ENCODE measurements at places on chromosomes 12 and 14.

- no peak for DNase-seq
These were observed 11.4 kb upstream of the ORAI1 start for GRCh38 chr12:121614872-121615467.

DNA sequence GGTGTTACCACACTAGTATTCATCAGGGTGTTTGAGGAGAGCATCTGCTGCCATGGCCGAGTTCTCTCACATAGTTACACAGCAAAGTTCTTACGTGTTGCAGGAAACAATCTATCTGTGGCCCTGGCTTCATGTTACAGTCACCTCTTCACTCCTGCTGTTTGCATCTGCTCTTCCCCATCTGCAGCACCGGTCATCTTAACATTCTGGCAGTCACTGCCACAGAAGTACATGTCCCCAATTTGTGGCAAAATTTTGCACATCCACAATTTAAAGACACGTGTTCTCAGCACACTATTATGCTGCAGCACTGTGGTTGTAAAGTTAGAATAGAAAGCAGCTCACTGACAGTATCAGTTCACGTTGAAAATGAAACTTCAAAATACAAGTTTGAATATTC is 23.2 kb downstream of the MAPK1IP1L start:
- no peak for DNase-seq

DNA sequence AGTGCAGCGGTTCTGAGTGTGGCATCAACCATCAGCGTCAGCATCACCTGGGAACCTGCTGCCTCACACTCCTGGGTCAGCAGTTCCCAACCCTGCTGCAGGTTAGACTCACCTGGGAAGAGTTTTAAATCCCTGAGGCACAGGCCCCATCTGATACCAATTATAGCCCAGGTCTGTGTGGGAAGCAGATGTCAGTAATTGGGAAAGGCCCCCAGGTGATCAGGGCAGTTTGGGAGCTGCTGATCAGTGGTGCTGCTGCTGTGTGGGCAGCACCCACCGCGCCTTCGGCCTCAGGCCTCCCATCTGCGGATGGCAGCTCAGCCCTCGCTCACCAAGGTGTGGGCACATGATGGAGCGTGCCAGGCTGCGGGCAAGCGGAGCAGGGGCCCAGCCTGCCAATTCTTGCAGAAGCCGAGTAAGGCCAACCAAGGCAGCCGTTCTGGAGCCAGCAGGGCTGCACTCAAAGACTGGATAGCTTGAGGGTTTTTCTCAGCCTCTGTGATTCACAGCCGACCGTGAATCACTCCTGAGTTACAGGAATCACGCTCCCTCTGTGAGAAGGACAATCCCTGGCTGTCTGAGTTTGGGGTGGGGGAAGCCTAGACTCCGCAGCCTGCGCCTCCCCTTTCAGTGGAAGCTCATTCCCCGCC is 155.6 kb upstream of the SFSWAP start:
- DNase-seq, result no peak

DNA sequence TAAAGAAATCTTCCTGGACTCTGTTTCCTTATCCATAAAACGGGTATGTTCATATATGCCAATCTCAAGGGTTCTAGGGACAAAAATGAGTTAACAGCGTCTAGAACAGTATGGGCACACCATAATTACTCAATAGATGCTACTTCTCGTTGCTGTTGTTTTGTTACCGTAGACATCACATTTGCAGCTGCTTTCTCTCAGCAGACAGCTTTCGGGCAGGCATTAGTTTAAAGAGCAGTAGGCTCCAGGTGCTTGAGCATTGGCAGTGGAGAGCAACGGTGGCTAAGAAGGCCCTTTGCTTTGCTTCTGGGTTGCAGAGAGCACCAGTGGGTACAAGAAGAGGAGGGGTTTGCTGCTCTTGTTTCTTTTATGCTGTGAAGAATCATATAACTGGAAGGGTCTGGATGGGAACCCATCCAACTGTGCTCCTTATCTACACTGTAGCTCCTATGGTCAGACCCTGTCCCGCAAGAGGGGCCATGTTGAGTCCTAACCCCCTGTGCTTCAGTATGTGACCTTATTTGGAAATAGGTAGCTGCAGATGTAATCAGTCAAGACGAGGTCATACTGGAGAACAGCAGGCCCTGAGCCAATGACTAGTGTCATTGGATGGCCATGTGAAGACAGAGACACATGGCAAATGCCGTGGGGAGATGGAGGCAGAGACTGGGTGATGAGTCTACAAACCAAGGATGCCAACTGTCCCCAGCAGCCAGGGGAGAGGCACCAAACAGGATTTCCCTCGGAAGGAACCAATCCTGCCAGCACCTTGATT is 120.0 kb downstream of the RBM19 start:
- DNase-seq, result no peak

- DNase-seq, result no peak
These were observed 31.9 kb upstream of the OSBPL8 start for GRCh38 chr12:76591476-76591875.

GRCh38 chr12:47767216-47767724 is 5.8 kb upstream of the SLC48A1 start:
- peak; percentile 41 for DNase-seq

DNA sequence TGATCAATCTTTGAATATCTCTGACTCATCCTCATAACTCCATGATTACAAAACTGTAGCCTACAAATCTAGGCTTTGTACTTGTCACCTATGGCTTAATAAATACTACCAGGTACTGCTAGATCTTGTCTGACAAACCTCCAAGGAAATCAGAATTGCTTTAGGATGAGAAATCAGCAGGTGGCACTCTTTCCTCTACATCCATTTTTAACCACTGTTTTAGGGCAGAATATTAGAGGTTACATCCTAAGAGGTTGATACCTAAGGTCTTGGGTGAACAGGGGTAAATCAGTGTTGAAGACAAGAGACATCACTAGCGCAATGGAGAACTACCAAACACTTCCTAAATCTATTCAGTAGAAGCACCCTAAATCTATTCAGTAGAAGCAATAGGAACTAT is 63.1 kb upstream of the SOX5 start:
- DNase-seq, result no peak

DNA sequence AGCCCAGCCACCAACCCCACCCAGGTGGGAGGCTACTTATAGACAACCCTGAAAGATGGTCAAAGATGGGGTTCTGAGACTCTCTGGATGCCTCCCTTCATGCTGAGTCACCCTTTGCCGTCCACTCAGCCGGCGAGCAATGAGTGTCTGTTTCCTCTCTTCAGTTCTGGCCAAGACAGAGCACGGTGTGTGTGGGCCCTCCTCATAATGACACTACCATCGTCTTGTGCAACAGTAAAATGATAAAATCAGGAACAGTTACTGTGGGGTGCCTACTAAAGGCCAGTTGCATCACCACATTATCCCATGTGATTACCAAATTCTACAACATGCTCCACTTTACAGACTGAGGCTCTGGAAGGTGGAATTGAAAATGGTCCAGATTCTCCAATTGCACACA is 7.0 kb upstream of the BDKRB1 start:
- DNase-seq, result no peak

DNA sequence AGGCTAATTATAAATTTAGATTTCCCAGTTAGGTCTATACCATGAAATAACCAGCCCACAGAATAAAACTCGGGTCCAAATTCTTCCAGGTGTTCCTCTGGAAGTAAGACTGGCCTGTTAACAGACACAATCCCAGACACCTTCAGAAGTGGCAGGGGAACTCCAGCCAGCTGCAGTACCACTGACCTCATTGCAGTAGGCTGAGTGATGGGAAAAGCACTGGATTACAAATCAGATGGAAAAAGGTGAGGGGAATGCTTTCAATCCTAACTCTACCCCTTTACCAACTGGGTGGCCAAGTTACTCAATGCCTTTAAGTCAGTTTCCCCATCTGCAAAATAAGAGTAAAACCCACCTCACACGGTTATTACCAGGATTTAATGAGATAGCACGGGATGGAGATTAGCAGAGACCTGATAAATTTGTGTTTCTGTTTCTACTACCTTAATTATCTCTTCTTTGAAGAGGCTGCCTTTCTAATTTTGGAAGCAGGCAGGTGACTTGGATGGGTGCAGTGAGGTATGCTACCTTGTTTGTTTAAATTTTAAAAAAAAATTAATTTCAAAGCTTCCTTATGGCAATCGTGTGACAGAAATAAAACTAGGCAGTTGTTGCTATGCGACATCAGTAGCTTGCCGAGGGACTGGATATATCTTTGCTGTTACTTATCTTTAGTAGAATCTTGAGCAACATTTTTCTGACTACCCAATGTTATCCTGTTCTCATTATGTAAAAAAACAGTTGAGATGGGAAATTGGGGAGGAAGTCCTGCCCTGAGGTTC is 167.3 kb upstream of the GRIN2B start:
- DNase-seq, result no peak

DNA sequence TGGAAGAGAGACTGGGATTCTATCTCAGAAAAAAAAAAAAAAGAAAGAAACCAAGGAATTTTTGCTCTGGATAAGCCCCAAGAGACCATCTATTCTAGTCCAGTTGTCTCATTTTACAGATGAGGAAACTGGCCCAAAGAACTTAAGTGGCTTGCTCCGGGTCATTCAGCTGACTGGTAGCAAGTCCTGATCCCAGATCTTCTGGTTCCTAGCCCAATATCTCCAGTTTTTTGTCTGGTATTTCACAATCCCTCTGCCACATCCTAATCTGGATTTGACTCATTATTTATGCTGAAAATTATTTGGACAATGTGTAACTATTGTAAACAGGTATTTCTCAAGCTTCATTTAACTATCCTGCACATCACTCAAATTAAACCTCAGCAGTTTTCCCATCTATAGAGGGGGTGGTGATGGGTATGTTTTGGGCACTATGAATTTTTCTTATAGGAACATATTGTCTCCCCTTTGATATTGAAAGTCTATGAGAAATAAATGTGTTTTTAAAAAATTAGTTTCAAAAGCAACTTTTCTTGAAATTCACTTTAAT is 43.4 kb downstream of the PPP2R5E start:
- no peak for DNase-seq

GRCh38 chr14:64775081-64775777 is 71.0 kb downstream of the PLEKHG3 start:
- no peak for DNase-seq

GRCh38 chr12:116469344-116469743 is 89.8 kb upstream of the MAP1LC3B2 start:
- no peak for DNase-seq

DNA sequence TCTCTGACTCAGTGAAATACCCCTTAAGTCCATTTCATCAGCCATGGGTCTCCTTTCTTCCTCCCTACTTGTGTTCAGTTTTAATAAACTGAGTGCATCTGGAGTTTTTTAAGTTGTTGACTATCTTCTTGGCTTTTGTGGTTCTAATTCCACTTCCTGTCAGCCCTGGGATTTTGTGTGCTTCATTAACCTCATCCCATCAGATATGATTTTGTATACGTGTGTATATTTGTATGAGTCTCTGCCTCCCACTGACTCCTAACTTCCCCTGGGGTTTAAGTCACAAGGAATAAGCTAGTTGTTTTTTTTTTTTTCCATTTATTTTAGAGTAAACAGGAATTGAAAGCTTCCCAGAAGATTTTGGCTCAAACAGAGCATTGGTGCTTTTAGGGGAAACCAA is 62.7 kb downstream of the TTLL5 start:
- no peak for DNase-seq

- no peak for DNase-seq
These were observed 357.7 kb downstream of the CACNA1C start for GRCh38 chr12:2410496-2410895.

DNA sequence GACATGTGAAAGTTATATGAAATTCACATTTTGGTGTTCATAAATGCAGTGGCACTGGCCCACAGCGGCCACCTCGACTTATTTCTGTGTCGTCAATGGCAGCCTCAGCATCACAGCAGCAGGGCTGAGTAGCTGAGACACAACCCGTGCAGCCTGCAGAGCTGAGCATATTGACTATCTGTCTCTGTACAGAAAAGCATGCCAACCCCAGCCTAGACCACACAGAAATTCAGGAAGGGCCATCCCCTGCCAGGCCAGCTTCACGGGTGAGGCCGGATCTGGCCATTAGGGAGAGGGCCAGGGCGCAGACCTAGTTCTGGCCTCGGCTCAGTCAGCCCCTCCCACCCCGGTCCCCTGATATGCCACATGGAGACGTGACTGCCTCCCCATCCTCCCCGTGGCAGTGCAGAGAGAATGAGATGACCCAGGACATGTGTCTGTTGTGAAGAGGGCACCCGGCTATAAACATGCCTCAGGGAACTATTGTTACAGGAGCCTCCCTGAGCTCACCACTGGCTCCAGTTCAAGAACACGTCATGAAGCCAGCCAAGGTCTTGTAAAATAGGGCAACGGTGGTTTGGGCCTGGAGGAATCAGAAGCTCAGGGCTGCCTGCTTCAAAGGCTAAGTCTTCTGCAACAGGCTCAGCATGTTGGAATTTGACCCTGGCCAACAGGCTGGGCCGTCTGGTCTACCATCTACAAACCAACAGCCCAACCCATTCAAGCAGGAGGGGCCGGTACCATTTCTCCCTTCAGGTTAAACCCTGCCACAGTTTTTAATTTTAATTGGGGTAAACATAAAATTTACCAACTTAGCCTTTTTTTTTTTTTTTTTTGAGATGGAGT is 25.5 kb downstream of the SCARB1 start:
- no peak for DNase-seq

DNA sequence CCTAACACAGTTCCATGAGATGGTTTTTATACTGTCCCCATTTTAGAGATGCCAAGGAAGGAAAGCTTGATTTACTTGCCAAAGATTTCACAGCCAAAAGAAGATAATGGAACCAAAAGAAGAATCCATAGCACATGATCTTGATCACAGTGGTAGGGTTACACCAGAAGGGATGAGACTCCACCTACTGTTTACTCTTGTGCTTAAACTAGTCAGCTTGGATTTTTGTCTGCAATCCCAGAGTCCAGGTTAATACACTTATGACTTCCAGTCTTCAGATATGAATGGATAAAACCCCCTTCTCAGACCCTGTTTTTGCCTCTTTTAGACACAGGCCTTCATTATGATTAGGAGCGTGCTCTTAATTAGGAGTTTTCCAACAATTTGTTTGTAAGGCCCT is 454.2 kb downstream of the AEBP2 start:
- no peak for DNase-seq

- DNase-seq, result no peak
These were observed 127.4 kb upstream of the G2E3 start for GRCh38 chr14:30431552-30431951.

- DNase-seq, result no peak
These were observed 140.8 kb downstream of the TTC7B start for GRCh38 chr14:90675399-90675798.

DNA sequence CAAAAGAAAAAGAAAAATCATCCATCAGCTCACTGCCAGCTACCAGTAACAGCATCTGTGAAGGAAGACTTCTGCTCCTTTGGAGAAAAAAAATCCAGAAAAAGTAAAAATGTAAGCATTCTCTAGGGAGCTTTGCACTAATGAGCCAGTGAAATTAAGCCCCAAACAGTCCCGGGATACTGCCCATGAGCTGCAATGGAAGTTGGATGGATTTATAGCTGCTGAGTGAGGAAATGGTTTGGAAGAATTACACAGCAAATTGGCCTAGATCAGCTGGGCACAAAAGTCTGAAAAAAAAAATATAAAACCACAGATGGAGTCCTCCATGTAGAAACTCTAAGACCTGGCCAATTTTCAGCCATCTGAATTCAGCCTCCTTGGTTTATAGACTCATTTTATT is 462.9 kb upstream of the USP15 start:
- no peak for DNase-seq

GRCh38 chr14:56798447-56799342 is 11.6 kb downstream of the OTX2 start:
- DNase-seq, result no peak

- DNase-seq, result no peak
These were observed 37.5 kb upstream of the DDX11 start for GRCh38 chr12:31035967-31036665.

- DNase-seq, result no peak
These were observed 8.4 kb upstream of the MLEC start for GRCh38 chr12:120678572-120678971.

- no peak for DNase-seq
These were observed 5.1 kb upstream of the SLC38A2 start for GRCh38 chr12:46377678-46378077.
